Kidney tubule cell (primary cell): ENCODE measurements at places on chromosomes 6 and 20.

- DNase-seq = no peak
Observed at GRCh38 chr6:3310703-3311102, 52.0 kb downstream of the PSMG4 start.

DNA sequence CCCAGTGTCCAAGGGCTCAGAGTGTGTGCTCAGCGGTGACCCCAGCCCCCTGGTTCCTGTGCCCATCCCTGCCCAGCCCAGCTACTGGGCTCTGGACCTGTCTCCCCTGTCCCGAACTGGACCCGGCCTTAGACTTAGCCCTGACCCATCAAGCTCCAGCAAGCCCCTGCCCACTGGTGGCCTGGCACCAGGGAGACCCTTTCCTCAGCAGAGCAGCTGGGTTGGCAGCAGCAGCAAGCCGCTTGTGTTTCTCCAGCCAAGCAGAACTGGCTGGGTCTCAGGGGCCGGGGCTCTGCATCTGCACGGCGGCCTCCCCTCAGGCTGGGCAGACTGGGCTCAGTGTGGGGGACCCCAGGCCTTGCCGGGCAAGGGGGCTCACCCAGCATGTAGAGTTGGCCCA, 801 bp downstream of the SPDEF start:
- DNase-seq = no peak

DNA sequence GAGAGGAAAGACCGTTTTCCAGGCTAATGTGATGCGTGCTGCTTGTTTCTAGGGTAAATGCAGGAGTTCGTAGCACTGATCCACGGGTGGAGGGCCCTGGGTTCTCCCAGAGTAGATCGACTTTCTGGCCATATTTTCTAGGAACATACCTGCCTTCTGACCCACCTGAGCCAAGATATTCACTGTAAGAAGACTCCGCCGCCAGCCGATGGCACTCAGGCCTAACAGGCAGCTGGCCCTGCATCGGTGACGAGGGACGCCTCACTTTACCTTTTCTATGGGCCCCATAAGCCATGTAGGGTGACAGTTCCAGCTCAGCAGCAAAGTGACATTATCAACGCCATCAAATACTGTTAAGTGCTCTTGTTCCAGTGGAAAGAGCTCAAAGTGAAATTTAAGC, 30.2 kb upstream of the FRMD1 start:
- DNase-seq = no peak

- peak; percentile 30 for DNase-seq
Observed at GRCh38 chr20:49320460-49320859, 42.6 kb upstream of the ZNFX1 start.

- no peak for DNase-seq
Observed at GRCh38 chr20:17036541-17036940, 190.3 kb upstream of the PCSK2 start.

GRCh38 chr6:15823838-15824414, 161.1 kb upstream of the DTNBP1 start:
- DNase-seq = no peak

DNA sequence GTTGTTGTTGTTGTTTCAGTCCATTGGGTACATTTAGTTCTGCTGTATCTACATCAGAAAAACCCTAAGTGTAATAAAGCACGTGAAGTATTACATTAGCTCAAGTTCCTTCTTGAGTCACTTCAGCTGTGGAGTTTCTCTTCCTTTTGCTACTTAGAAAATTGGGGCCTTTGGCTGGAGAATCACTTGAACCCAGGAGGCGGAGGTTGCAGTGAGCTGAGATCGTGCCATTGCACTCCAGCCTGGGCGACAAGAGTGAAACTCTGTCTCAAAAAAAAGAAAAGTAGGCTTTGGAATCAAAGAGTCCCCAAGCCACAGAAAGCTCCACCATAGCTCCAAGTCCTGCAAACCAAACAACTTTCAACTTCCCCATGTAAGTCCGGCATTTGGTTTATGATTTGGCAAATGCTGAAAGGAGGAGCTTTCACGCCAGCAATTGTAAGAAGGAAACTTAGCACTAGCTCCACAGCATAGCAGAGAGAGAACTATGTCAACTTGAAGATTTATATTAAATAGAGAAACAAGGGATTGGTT, 56.5 kb upstream of the RNF144B start:
- no peak for DNase-seq

DNA sequence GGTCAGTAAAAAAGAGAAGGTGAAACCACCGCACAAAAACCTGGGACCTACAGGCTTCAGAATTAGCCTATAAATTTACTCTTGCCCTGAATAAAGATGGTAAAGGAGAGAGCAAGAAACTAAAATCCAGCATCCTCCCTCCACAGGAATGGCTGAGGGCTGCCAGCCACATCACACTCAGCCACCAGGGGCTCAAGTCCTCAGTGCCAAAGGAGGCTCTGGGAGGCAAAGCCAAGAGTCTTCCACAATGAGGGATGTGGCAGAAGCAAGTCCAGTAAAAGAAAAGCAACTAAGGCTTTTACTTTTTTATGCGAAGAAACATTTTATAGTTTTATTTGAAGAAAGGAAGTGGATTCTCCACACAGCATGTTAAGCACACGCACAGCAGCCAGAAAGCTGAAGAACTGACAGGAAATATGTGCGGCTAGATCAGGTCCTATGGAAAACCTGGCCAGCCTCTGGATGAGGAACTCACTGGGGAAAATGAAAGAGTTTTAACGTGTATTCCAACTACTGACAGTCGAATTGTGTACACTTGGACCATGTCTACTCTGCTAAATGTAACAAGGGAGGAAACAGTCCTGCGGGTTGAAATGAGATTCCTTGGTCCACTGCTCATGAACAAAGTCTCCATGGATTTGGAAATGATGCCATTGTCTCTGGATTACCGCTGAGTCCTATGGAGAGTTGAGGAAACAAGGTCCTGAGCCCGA, 219.4 kb upstream of the SSTR4 start:
- no peak for DNase-seq

GRCh38 chr20:19828232-19828631, 70.2 kb downstream of the RIN2 start:
- peak; percentile 50 for DNase-seq

- no peak for DNase-seq
Observed at GRCh38 chr20:37852666-37853065, 50.3 kb upstream of the VSTM2L start.

GRCh38 chr20:46361811-46362210, 44.6 kb downstream of the ELMO2 start:
- no peak for DNase-seq

DNA sequence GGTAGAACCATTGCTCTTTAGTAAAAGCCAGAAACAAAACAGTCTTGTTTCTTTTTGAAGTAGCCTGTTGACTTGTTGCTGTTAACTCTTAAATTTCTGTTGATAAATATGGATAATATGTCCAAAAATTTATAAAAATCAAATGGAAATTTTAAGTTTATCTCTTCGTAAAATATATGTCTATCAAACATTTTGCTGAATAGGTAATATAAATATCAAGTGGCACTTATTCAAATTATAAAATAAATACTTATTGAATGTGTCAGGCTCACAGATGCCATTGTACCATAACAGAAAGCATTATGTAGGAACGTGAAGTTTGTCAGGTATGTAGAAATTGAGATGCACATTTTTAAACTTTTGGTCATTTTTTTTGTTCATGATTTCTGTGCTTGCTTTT, 216.5 kb downstream of the ARID1B start:
- DNase-seq = no peak

DNA sequence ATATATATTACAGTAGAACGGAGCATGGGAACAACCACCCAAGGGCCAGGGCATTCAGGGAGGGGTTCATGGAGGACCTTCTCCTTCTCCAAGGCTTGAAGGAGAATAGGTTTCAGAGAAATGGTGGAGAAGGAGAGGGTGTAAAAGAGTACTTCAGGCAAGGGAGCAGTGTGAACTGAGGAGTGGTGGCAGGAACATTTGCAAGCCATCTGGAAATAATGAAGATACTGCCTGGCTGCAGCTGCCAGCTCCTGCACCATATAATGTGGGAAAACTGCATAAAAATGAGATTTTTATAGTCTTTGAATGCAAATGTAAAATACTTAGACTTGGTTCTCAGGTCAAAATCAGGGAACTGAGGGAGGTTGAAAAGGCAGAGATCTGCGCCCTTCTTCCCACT, 9.6 kb upstream of the DEFB121 start:
- DNase-seq = no peak

DNA sequence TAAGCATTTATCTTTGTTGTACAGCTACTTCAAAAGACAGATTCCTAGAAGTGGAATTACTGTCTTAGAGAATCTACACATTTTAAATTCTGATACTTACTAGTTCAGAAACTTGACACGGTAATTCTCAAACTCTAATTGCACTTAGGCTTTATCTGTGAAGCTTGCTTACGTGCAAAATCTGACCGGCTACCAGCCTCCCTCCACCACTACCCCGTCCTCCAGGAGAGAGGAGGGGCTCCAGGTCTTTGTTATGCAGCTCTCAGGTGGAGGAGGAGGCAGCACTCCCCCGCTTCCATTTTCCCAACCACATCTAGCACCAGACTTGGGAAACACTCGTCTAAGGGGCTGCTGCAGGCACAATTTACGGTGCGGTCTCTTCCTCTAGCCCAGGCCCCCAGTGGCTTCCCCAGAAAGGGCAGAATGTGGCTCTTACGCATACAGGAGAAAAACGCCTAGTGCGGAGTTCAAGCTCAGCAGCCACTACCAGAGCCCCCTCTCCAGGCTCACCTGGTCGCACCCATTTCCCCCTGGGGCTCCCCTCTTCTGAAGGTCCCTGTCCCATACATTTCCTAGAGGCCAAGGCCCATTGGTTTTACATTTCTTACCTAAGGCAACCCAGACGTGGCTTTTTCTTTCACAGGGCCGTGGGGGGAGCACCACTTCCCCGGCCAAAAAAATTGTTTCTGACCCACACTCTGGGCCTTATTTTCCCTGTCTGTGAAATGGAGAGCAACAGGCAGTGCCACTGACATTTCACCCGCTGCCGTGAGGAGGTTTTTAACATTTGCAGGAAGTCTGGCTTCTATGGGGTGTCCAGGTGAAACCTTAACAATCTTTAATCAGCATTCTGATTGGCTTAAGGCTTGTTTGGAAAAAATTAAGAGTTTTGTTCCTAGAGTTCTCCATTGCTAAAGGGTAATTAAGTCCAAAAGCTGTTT, 1.6 kb upstream of the TGIF2 start:
- no peak for DNase-seq

- peak; percentile 58 for DNase-seq
Observed at GRCh38 chr20:3930265-3931206, 41.3 kb downstream of the PANK2 start.

DNA sequence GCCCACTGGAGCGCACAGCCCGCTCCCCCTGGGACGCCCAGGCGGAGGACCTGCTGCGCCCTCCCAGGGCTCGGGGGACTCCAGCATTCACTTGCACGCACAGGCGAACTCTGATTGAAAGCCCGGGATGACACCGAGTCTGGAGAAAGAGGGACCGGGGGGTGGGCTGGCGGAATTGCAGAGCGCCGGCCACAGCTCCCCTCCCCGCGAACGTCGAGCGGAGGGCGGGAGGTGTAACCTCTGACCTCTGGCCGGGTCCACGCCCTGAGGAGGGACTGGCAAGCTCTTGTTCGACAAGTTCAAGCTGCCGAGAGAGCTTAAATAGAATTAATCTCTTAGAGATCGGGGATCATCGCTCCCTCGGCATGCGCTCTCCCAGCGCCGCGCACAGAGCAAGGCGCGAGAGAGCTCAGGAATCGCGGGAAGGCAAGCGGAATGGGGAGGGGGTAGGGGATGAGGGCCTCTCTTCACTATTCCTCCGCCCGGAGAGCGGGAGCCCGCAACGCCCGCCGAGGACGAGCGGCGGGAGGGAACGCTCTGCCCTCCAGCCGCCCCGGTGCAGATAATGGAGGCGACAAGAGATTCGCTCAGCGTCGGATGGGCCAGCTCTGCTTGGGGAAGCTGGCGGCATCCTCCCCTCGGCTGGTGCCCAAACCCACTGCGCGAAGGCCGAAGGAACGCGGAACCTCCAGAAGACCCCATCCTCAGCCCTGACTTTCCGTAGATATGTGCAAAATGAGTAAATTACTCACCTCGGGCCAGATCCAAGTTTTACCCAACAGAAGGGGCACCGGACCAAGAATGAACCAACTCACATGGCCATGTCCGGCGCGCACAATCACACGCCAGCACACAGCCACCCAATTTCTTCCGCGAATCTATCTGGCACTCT, 761 bp upstream of the NR2E1 start:
- DNase-seq = no peak

- DNase-seq = no peak
Observed at GRCh38 chr6:147438758-147439528, 69.5 kb upstream of the SAMD5 start.

GRCh38 chr6:17476511-17476910, 83.1 kb downstream of the CAP2 start:
- DNase-seq = no peak

DNA sequence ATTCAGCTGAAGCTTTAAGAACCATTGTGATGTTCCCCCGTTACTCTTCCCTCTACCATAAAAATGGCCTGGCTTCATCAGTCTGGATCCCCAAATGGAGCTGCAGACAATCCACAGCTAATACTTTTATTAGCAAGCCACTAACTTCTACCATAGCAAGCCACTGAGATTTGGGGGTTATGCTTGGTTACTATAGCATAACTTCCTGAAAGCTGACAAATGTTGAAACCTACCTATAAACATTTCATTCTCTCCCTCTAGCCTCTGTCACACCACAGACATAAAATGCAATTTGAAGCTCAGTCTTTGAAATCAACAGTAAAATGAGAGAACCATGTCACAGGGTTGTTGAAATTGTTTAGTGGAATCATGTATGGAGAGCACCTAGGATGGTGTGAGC, 3.0 kb upstream of the HTR1E start:
- DNase-seq = no peak

DNA sequence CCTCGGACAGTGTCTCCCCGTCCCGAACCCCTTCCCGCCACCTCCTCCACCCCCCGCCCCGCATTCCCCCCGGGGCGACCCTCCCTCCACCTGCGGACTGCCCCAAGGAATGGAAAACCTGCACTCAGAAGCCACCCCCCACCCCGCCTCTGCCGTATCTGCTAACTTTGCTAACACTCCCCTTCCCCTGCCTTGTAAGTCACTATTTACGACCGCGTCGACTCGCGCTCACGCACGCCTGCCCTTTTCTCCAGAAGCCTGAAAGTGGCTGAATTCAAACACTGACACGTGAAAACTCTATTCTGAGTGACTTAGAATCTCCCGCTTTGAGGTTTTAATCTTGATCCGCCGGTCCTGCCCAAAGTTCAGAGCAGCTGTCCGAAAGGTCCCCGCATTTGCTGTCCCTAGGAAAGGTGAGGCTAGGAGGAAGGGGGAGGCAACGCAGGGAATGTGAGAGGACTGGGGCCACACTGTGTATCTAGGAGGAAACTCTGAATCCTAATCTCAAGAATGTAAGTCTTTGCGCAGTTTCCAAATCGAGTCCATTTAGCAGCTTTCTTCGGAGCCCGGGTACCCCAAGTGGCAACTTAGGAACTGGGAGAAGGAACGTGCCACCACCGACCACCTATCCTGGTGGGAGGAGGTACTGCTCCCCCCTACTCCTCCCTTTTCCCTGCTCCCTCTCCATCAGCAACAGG, 9.3 kb upstream of the POU3F2 start:
- DNase-seq = no peak

GRCh38 chr20:57361517-57361916, 10.5 kb downstream of the RAE1 start:
- peak; percentile 78 for DNase-seq
